GM19239 (cell line): ENCODE measurements at places on chromosomes 5 and 9.

- DNase-seq: no peak
These were observed 332.4 kb upstream of the DAB2 start for GRCh38 chr5:39757131-39757530.

- no peak for DNase-seq
These were observed 50.7 kb upstream of the FREM1 start for GRCh38 chr9:14960881-14961280.

DNA sequence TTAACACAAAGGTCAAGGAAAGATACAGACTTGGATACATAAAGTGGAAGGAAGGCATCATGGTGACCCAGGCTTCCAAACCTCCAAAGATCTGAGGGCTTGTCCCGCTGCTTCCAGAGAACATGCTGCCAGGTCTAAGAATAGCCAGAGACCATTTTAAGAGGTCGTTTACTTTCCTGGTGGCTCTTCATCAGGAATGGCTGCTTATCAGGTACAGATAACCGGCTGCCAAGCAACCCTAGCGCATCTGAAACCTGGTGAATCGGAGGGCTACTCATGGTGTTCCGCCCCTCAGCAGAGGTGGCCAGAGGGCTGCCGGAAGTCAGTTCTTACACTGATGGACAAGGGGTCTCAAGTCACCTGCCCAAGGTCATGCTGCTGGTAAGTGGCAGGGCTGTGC, 251.3 kb upstream of the DAP start:
- DNase-seq: no peak

GRCh38 chr5:57111993-57112392, 61.9 kb upstream of the GPBP1 start:
- DNase-seq: no peak

DNA sequence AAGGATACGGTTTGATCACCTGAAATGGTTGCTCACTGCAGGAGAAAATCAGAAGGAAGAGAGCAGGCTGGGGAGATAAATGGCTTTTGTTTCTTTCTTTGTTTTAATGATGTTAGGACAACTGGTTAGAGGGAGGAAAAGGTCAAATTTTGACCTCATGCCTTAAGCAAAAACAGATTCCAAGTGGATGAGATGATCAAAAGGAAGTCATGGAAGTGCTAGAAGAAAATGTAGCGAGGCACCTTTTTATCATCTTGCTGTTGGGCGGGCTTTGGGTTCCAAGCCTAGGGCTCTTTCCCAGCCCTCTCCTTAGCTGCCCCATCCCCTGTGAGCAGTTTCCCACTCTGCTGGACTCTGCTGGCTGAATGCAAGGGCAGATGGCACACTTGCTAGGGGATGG, 127.9 kb downstream of the ADAMTS2 start:
- DNase-seq: no peak

GRCh38 chr9:72658703-72659102, 137.3 kb downstream of the TMC1 start:
- no peak for DNase-seq

- no peak for DNase-seq
These were observed 47.4 kb upstream of the NKD2 start for GRCh38 chr5:961002-961710.

DNA sequence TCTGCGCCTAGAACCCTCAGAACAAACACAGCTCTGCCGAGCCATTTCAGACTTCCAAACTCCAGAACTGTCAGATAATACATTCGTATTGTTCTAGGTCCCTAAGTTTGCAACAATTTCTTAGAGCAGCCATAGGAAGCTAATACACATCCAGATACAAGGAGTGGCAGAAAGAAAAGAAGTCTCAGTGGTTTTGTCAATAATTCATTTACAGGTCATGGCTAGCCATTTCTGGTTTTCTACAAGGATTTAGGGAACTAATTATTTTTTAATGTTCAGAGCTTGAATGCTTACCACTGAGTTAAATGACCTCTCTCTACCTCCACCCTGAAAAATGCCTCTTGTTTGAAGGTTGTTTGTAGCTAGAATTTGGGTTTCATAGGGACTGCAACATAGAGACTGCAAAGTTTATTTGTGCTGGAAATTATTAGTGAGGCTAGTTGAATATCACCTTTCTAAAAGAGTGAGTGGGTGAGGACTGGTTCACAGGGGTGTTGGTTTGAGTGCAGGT, 15.5 kb upstream of the ERMP1 start:
- no peak for DNase-seq

- DNase-seq: no peak
These were observed 58.3 kb upstream of the MOCS2 start for GRCh38 chr5:53167836-53168235.

GRCh38 chr5:169805937-169806700, 169.0 kb downstream of the DOCK2 start:
- DNase-seq: no peak

GRCh38 chr9:89632192-89632733, 27.5 kb downstream of the GADD45G start:
- no peak for DNase-seq

- DNase-seq: no peak
These were observed 6.6 kb downstream of the ARL10 start for GRCh38 chr5:176371621-176372539.

GRCh38 chr9:132451276-132451675, 41.3 kb downstream of the CFAP77 start:
- DNase-seq: no peak

DNA sequence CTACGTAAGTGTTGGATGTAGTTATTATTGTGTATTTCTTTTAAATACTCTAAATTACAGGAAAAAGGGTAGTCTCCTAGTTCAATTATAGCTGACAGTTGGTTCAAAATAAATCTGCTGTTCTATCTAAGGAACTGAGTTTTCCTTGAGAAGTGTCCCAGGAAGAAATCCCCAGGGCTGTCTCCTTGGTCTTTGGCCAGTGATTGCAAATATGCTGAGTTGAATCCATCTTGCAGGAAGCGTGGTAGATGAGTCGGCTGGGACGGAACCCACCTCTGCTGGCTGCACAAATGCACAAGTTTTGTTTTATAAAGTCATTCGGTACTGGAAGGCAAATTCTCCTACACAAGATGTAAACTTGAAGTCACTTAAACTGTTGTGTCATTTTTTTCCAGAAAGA, 30.2 kb upstream of the HOMER1 start:
- DNase-seq: no peak

DNA sequence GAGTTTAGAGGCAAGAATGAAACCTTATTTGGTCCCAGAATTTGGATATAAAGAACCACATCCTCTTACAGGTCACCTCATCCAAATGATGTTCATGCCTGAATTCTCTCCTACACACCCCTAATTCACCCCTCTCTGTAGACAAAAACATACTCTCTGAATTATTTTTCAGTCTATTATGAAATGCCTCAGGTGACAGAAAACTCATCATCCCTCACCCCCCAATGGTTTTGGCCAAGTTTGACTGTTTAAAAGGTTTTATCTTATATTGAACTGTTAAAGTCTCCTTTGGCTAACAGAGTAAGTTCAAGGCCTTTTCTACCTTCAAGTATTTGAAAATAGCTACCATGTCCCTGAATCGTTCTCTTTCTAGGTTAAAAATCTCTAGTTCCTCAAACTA, 2.3 kb upstream of the CD180 start:
- no peak for DNase-seq

GRCh38 chr5:126794157-126794828, 17.4 kb downstream of the LMNB1 start:
- DNase-seq: no peak

- no peak for DNase-seq
These were observed 30.7 kb downstream of the C6 start for GRCh38 chr5:41182666-41183065.

DNA sequence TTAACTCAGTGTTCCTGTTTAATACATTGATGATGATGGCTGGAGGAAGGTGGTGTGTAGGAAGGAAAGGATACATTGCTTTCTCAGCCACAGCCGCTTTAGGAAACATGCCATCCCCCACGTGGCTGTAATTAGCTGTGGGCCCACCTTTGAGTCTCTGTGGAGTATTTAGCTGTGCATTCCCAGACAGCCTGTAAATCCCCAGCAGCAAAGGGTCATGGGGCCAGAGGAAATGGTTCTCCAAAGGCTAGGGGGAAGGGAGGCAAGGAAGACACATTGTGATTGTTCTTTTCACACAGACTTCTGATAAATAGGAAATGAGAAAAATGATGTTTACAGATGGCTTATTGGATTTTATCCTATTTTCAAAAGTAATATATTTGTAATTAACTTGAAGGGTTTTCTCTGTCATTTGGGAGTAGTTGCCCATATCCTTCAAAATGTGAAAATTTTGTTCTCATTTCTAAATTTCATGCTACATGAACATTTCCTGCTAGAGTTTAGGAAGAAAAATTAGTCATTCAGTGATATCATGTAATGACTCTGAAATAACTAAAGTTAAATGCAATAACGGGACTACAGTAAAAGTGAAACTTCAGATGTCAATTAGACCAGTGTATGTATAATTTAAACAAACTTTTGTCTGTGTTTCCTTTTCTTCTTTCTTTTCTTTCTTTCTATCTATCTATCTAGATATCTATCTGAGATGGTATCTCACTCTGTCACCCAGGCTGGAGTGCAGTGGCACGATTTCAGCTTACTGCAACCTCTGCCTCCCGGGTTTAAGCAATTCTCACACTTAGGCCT, 24.3 kb upstream of the F2R start:
- no peak for DNase-seq

GRCh38 chr5:173615884-173616576, 420 bp downstream of the BOD1 start:
- peak; percentile 57 for DNase-seq

DNA sequence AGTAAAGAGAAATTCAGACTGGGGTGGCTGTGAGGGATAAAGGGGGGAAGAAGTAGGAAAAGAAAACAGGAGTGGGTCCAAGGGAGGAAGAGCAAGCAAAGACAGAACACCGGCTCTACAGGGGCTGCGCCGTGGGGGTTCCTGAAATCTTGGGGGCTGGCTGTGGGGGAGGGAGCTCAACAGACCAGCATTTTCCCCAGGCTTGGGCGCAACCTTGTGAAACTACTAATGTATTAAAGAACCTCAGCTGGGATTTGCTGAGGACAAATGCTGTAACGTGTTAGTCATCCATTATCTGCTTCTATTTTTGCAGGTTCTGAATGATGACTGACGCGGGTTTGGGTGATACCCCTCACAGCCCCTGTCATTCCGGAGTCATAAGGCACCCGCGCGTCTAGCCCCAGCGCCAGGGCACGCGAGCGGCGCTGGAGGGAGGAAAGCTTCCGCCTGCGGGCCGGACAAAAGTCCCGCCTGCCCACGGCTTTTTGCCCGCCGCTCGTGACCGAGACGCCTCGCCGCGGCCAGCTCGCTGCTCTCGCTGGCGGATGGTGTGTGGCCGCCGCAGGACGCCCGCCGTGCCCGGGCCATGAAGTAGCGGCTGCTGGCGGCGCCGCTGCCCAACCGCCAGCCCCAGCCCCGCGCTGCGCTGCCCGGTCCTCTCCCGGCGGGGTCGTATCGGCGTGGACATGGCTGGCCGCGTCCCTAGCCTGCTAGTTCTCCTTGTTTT, 110.6 kb downstream of the PAM start:
- DNase-seq: peak; percentile 16

DNA sequence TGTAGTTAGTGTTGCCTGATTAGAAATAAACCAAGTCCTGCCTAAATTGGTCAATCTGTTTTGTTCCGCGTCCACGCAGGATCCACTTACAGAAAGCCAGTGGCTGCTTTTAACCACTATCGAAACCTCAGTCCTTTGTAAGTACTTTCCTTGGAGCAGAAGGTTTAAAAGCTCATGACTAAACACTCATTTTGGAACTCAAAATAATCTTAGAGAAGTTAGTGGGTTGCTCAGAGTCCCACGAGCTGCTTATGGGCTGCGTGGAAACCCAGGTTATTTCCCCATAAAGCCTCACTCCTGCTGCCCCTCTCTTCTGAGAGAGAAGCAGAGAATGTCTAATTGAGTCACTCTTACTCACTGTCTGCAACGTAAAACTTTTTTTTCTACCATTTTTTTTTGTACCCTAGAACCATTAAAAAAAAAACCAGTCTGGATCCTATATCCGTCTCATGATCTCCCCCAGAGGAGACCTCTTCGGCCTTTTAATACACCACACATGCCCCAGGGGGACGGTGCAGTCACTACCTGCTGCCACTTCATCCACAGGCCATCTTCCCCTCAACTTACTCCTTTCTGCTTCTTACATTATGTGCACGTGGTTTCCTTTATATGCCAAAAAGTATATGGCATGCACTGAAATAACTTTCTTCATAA, 7.6 kb downstream of the BASP1 start:
- DNase-seq: no peak

DNA sequence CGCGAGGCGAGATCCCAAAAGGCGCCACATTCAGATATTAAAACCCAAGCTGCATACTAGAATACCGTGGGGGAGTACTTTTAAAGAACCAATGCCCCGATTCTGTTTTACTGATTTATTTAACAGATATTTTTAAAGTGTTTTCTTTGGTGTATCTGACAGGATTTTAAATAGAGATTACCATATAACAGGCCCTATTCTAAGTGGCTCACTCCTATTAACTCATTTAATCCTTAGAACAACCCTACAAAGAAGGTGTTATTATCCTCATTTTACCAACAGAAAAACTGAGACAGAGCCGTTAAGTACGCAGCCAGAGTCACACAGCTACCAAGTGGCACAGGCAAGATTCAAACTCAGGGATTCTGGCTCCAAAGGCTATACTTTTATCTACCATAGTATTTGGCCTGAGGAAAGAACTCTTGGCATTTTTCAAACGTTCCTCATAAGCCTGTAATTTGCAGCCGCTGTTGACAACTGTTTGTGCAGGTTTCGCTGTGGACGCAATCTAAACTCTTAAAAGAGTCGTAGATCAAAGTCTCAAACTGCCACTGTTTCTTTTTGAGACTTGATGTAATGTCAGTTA, 550 bp upstream of the TMEM245 start:
- DNase-seq: no peak

DNA sequence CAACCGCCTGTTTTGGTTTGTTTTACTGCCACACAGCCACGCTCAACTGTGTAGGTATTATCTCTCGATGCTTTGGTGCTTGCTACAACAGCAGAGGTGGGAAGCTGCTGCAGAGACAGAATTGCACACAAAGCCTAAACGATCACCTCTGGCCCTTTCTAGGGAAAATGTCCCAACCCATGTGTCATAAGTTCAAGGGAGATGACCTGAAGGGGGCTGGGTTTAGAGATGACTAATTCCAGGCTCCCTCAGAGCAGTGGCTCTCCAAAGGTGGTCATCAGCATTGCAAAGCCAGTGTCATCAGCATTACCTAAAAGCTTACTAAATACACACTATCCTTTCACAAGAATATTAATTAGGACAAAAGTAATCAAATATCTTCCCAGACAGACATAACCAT, 10.9 kb downstream of the ZNF622 start:
- DNase-seq: no peak

- no peak for DNase-seq
These were observed 3.3 kb upstream of the CDC20B start for GRCh38 chr5:55176176-55176818.

DNA sequence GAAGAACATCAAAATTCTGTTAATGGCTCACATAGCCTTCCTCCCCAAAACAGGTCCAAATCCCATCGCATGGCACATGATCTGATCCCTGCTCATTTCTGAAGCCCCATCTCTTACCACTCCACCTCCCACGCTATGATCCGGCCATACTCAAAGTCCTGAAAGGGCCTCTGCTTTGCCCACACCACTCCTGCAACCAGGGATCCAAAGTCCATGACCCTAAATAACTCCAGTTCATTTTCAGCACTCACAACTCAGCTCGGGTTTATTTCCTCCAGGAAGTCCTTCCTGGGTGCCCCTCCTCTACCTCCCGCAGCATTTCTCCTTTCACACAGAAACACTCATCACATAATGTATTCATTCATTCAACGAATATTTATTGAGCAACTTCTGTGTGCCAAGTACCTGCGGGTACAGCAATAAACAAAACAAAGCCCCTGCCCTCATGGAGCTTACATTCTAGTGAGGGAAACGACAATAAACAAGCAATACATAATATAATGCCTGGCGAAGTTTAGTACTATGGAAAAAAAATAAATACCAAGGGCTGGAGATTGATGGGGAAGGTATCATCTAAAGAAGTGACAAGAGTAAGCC, 2.7 kb downstream of the TTLL11 start:
- DNase-seq: no peak
